Left hindlimb (tissue), 1 donor: ENCODE measurements at places on chromosomes 12 and 14.

DNA sequence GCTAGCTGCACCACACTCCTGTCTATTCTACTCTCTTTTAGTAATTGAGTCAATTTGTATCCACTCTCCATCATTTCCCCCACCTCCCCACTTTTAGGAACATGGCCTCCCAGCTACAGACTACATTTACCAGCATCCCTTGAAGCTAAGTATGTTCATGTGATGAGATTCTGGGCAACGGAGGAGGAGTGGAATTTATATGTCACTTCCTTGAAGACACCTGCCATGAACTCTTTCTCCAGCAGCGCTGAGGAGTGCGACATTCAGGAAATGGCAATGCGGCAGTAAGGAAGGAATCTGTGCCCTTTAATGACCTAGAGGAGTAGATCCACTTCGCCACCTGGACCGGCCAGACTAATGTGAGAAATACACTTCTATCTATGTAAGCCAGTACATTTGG, 243.7 kb upstream of the DIO2 start:
- DNase-seq, result no peak

DNA sequence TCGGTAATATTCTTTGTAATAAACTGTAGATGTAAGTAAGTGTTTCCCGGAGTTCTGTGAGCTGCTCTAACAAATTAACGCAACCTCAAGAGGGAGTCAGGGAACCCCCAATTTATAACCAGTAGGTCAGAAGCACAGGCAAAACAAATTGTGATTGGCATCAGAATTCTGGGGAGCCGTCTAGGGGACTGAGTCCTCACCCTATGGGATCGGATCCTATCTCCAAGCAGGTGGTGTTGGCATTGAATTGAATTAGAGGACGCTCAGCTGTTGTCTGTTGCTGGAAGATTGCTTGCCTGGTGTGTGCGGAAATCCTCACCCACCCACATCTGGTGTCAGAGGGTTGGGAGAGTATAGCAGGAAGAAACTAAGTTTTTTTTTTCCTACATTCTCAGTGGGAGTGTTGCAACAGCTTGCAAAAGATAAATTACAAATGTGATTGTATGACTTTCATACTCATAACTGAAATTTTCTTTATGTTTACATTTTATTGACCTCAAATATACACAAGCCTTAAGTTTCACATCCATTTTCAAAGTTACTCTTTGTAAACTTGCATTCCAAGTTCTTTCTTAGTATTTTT, 5.5 kb downstream of the TMEM52B start:
- DNase-seq, result no peak

GRCh38 chr12:110745542-110746284, 3.0 kb upstream of the PPP1CC start:
- DNase-seq, result peak; percentile 74

- no peak for DNase-seq
Observed at GRCh38 chr14:66088656-66089055, 397.5 kb upstream of the CCDC196 start.

DNA sequence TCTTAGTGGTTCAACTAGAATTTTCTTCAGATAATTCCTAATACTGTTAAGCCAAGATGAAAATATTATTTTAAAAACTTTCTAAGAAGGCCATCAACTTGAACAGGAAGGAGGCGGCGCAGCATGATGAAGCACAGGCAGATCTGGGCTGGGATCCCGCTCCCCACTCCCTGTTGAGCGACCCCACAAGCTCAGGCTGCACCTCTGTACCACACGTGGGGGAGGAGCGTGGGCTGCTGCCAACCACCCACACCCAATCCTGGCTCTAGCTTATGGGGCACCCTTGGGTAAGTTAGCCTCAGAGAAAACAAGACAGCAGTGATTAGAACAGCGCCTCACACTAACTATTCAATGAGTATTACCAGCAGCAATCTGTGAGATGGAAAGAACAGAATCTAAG, 6.0 kb downstream of the MTERF2 start:
- no peak for DNase-seq

GRCh38 chr14:60622210-60622916, 26.9 kb downstream of the SIX1 start:
- DNase-seq, result no peak

- DNase-seq, result no peak
Observed at GRCh38 chr14:58066115-58066514, 85.9 kb downstream of the ARMH4 start.

DNA sequence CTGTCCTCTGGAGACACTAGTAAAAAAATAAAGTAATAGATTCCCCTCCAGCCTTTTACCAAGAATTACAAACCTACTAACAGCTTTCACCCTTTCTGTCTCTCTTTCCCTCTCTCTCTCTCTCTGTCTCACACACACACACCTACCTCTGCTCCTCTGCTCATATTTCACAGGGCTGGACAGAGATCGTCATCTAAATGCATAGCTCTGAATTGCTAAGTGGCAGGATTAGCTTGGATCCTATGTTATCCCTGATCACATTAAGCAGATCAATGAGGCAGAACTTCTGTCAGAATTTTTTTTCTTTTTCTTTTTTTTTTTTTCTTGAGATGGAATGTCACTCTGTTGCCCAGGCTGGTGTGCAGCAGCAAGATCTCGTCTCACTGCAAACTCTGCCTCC, 22.9 kb downstream of the VCPKMT start:
- no peak for DNase-seq

GRCh38 chr14:83940253-83940652, 1589.7 kb upstream of the FLRT2 start:
- DNase-seq, result no peak

- no peak for DNase-seq
Observed at GRCh38 chr14:69917287-69917686, 38.1 kb downstream of the SMOC1 start.

- no peak for DNase-seq
Observed at GRCh38 chr12:121893961-121894460, 5.4 kb downstream of the PSMD9 start.
